ENCODE measurements at places on chromosomes 12 and 14.

GRCh38 chr12:4331221-4331620 is 10.2 kb downstream of the TIGAR start:
- DNase-seq = no peak

- no peak for DNase-seq
These were observed 375.8 kb downstream of the APAF1 start for GRCh38 chr12:99020871-99021270.

DNA sequence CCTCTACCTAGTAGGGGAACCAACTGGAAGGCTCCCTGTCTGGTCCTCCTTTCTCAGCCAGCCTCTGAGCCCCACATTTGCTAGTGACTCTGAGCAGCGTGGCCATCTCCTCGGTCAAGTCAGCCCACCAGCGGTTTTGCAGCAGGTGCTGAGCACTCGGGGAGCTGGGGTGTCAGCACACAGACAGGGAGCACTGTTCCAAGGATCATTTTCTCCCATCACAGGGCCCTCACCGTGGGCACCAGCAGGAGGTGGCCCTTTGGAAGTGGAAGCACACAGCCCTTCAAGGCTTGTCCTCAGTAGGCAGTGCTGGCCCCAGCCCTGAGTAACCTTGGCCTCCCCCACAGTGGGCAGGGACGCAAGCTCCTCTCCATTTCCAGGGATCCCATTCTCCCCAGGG is 24.1 kb upstream of the EML1 start:
- no peak for DNase-seq

DNA sequence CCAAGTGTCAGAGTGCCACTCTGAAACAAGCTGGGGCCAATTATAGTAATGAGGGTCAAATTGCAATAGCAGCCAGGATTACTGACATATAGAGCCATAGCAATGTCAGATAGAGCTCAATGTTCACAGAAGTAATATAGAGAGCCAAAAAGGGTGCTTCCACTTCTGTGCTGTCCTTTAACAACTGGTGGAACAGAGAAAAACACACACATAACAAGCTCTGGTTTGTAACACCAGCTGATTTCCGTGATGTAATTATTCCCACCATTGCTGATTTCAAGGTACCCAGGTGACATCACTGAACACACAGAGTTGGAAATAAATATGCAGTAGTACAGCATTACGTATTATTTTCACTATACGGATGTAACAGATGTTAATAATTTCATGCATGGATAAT is 3.0 kb upstream of the CLEC2B start:
- DNase-seq = no peak

DNA sequence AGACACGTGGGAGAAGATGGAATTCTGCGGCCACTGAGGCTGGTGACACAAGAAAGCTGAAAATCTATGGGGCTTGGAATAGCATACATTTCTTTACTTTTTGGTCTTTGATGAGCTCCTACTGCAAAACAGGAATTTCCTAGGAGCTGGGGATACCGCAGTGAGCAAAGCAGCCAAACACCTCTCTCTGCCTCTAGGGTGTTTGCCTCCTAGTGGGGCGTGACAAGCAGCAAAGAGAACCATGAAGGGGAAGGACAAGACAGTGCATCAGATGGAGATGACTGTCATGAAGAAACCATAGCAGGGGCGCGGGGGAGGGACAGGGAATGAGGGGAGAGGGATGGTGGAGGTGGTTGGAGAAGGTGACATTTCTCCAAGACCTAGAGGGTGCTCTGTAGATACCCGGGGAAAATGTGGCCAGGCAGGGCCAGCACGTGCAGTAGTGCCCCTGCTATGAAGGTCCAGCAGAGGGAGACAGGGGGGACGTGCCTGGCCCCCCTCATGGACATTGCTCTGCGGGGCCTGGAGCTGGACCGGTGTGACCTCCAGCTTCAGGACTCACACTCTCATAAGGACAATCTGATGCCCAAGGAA is 58.6 kb downstream of the SERPINA3 start:
- DNase-seq = no peak

DNA sequence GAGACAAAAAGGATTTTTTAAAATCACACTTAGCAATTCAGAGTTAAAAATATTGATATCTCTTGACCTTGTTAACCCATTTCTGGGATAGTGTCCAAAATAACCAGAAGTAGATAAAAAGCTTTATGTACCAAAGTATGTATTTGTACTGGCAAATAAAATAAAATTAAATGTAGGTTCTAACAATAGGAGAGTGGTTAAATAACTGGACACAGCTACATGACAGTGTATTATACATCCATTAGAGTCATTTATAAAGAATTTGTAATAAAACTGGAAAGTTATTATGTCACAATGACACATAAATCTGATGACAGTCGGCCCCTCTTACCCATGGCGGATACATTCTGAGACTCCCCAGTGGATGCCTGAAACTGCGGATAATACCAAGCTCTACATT is 34.0 kb downstream of the BMAL2 start:
- DNase-seq = no peak

- DNase-seq = no peak
These were observed 122.7 kb downstream of the C12orf42 start for GRCh38 chr12:103373088-103373523.

GRCh38 chr14:67133595-67134441 is 55.4 kb upstream of the GARIN2 start:
- DNase-seq = no peak

DNA sequence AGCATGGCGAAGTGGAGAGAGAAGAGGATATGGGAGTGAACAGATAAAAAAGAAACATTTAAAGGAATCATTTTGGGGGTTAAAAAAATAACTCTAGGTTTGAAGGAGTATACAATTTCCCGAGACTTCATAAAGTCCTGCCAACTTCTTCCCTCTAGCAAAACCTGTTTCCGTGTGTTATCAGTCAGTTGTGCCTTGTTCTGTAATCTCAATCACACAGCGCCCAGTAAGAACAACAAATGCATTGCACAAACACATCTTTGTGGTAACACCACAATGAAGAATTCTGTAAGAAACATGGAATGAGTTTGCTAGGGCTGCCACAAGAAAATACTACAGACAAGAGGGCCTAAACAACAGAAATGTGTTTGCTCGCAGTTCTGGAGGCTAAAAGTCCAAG is 144.7 kb upstream of the FUT8 start:
- DNase-seq = no peak

- DNase-seq = no peak
These were observed 405.7 kb downstream of the RAD51B start for GRCh38 chr14:68225321-68225720.

- DNase-seq = no peak
These were observed 39.2 kb upstream of the BMAL2 start for GRCh38 chr12:27293463-27293862.

DNA sequence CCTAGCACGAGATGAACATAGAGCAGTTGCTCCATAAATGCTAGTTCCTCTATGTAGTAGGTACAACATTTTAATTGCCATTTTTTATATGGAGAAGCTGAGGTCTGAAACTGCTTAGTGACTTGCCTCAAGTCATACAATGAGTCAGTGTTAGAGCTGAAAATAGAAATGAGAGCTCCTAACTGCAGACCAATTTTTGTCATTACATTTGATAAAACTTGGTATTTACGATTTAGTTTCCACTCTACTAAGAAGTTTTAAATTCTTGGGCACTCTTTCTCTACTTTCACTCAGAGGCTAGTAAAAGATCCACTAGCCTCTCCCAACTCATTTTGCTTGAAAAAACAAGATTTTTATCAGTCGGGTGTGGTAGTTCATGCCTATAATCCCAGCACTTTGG is 8.1 kb upstream of the TMED10 start:
- peak; percentile 72 for DNase-seq

GRCh38 chr14:96816281-96816680 is 19.1 kb downstream of the VRK1 start:
- DNase-seq = peak; percentile 85

DNA sequence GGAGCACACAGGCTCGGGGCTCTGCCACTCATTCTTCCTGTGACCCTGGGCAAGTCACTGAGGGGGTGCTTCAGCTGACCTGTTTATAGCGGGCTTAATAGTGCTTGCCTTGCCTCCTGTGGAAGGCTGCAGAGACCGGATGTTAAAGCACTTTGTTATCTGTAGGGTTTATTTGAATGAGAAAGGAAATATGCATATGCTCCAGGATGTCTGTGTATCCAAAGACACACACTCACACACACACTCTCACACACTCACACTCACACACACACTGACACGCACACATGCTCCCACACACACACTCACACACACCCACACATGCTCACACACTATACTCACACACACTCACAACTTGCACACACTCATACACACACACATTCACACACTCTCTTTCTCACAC is 56.1 kb upstream of the DDX11 start:
- no peak for DNase-seq

DNA sequence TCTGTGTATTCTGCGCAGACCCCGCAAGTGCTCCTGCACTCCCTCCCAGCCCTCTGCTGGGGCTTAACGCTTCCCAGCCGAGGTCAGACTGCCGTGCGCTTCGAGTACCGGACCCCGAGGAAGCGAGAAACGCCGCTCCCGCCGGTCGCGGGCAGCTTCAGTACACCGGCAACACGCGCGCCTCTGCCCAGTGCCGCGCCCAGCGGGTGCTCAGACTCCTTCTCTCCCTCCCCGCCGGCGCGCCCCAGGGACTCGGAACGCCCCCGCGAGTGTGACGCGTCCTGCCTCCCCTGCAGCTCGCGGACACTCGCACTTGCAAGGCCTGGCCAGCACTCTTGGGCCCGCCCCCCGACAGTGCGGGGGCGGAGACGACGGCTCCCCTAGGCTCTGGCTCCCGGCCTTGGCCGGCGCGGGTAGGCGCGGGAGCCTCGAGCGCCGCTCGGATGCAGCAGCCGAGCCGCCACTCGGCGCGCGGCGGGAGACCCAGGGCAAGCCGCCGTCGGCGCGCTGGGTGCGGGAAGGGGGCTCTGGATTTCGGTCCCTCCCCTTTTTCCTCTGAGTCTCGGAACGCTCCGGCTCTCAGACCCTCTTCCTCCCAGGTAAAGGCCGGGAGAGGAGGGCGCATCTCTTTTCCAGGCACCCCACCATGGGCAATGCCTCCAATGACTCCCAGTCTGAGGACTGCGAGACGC is at the start of gene PTGER2:
Gene PTGER2, plus strand, starts transcription at position 410 of the 692 bp plus-strand sequence. Its CDS starts 237 bp downstream, at position 647.
- DNase-seq = peak; percentile 89

GRCh38 chr12:122961531-122962329 is 4.5 kb downstream of the ABCB9 start:
- no peak for DNase-seq

DNA sequence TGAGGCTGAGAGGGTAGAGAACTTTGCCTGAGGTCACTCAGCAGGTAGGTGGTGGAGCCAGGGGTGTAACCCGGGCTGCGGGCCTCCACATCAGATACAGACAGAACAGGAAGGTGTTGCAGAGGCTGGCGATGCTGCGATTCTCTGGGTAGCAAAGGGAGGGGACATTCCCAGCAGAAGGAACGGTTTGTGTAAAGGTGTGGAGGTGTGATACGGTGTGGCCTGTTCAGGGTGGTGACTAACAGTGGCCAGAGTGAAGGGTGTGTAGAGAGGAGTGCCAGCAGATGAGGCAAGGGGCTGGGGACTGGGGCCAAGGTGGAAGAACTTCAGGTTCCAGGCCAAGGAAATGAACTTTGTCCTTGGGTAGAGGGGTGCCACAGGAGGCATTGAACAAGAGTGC is 18.2 kb upstream of the FAIM2 start:
- DNase-seq = no peak

GRCh38 chr14:50260511-50260910 is 29.1 kb upstream of the SOS2 start:
- DNase-seq = peak; percentile 61

DNA sequence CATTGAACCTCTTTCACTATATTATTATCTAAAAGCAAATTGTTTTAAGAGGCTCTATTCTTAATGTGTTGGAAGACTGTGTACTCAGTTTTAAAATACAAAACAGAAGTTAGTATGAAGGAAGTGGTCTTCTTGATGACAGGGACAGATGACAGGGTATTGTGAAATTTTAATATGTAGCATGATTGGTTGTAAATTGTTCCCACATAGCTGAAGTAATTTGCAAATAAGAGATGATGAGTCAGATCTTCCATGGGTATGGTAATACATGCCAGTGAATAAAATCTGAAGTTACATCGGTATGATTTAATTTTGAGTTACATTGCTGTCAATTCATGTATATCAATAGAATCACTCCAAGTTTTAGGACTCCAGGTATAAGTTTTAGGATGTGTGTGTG is 454.8 kb downstream of the AEBP2 start:
- DNase-seq = peak; percentile 60

DNA sequence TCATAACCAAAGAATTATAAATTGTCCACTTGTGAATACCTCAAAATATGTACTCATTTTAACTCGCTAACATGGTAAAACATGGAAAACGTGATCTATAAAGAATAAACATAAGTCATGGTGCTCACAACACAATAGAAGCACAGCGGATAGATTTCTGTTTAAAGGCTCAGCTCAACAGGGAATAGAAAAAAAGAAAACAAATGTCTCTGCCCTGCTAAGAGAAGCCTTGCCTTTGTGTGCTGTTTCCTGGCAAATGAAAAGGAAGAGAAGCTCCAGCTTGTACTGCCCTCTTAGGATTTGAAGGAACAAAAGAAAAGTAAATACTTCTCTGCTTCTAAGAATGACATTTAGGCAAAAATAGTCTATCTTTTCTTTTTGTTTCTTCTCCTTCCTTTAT is 121.0 kb upstream of the KRR1 start:
- no peak for DNase-seq

GRCh38 chr12:94503619-94504018 is 44.0 kb upstream of the CEP83 start:
- no peak for DNase-seq

GRCh38 chr12:29191267-29191850 is 42.3 kb downstream of the FAR2 start:
- no peak for DNase-seq

- peak; percentile 70 for DNase-seq
These were observed 65.1 kb upstream of the DUSP6 start for GRCh38 chr12:89417246-89417977.

DNA sequence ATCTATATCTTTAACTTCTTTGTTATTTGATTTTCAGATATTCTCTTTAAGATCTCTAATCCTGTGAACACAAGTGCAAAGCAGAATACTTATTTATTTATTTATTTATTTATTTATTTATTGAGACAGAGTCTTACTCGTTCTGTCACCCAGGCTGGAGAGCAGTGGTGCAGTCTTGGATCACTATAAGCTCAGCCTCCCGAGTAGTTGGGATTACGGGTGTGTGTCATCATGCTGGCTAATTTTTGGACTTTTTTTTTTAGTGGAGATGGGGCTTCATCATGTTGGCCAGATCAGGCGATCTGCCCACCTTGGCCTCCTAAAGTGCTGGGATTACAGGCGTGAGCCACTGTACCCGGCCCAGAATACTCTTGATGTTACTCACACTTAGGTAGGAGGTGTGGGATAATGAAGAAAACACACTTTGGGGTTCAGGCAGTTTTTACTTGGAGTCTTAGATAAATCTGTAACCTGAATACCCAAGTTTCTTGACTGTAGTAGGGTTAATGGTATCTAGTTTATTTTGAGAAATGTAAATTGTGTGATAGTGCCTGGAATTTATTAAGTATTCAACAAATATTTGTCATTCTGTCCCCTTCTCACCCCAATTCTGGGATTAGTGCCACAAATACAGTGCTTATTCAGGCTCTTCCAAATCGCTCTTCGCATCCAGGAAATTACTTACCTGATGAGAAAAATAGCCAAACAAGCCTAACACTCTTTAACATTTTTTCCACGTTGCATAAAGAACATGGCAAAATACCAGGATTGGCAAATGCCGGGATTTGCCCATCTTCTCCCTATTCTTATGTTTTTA is 33.0 kb downstream of the METAP2 start:
- DNase-seq = no peak

Data from NB4 (cell line).